ENCODE measurements at places on chromosomes 1 and 21.

- peak; percentile 74 for DNase-seq
Observed at GRCh38 chr1:29249170-29249691, 12.9 kb downstream of the PTPRU start.

GRCh38 chr1:212292250-212293105 is 7.3 kb downstream of the PPP2R5A start:
- no peak for DNase-seq

GRCh38 chr1:208500375-208500774 is 256.2 kb upstream of the PLXNA2 start:
- DNase-seq: no peak

GRCh38 chr1:225097175-225097574 is 167.7 kb downstream of the DNAH14 start:
- no peak for DNase-seq

- no peak for DNase-seq
Observed at GRCh38 chr1:24717887-24718650, 27.2 kb upstream of the CLIC4 start.

DNA sequence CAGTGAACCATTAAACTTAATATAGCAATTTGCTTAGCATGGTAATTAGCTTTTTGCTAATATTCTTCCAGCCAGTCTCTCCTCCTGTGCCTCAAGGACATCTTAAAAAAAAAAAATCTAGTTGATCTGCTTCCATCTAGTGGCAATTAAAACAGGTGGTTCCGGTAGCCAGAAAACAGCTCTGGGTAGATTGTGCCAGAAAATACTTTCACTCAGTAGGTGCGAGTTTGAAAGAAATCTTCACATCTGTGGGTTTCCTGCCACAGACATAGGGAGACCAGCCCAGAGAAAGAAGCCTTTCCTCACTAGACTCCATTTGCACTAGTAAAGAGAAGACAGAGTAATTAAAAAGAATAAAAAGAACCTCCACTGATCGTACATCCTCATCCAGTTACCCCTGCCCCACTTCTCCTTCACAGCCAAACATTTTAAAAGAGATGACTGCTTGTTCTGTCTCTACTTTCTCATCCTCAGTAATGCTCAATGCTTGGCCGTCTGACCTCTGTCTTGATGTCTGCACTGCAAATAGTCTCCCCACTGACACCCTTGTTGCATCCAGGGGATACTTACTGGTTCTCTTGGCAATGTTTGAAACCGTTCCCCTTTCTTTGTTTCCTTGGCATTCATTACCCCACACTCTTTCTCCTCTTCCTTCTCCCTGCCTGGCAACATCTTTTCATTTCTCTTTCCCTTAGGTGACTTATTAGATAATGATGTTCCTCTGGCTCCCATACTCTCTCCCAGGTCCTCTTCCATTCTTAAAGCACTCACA is 16.9 kb downstream of the SELL start:
- no peak for DNase-seq

- no peak for DNase-seq
Observed at GRCh38 chr1:199272628-199273086, 633.8 kb downstream of the PTPRC start.

GRCh38 chr21:45986316-45987051 is 4.9 kb downstream of the COL6A1 start:
- no peak for DNase-seq

DNA sequence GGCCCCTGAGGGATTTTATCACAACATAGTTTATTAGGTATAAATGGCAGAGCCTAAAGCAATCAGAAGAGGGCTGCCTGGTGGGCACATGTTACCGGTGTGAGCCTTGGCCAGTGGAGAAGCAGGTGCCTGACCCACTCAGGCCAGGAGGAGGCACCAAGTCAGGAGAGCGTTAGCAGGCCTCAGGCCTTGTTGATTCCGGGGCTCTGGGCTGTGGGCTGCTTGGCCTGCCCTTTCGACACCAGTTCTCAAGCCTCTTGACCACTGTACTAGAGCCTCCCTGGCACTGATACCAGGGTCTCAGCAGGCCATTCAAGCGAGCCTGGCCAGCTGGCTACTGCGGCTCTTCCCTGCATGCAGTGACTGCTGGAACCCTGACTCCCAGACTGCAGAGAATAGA is 20.8 kb downstream of the CLDN14 start:
- no peak for DNase-seq

- no peak for DNase-seq
Observed at GRCh38 chr1:246947255-246947654, 15.5 kb upstream of the AHCTF1 start.

DNA sequence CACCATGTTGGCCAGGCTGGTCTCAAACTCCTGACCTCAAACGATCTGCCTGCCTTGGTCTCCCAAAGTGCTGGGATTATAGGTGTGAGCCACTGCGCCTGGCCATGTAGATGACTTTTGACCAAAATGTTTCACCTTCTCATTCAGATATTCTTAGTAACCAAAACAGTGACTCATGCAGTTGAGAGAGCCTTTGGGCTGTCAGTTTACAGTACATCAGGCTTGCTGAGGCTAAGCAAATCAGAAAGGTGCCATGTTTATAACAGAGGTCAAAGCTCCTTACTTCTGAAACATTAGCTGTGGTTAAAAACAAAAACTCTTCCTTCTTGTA is 21.0 kb downstream of the CNIH4 start:
- no peak for DNase-seq

- peak; percentile 55 for DNase-seq
Observed at GRCh38 chr1:2547210-2548067, 8.7 kb upstream of the TNFRSF14 start.

- DNase-seq: no peak
Observed at GRCh38 chr1:156319664-156320063, 18.4 kb downstream of the CCT3 start.

GRCh38 chr1:231286603-231287002 is 45.6 kb downstream of the GNPAT start:
- DNase-seq: no peak

DNA sequence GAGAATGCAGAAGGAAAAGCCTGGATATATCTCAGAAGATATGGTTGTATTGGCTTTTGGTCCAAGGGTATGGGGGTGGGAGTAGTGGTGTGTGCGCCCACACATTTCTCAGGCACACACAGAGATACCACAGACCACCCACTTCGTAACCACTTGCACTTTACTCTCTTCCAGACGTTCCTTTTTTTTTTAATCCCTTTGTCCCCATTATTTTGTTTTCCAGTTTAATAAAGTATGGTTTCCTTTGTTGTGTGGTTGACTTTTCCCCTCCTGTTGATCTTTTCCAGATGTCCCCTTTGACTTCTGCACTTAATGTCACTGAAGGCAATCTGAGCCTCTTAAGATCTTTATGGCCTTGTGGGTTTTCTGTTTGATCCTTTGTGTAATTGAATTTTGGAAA is 10.5 kb upstream of the TARS2 start:
- DNase-seq: no peak

DNA sequence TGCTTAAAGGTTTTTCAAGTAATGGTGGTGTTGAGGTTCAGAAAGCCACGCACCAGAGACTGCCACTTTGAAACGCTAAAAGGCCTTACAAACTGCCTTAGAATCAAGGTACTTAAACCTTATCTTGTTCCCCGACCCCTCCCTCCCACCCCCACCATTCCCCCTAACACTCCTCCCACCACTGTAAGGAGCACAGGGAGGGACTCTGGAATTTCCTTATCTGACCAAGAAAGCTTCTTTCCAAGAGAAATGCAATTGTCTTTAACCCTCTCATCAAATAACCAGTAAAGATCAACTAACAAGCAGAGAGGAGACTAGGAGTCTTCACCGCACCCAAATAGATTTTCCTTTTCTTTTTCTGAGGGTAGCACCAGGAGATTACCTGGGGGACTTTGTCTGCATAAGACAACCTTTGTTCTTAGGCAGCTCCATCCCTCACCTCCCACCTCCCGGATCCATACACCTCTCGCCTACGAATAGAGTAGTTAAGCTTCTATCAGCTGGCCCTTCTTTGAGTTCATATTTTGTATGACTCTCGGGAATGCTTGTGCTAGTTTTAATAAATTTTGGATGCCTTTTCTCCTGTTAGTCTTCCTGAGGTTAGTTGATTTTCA is 137.7 kb upstream of the ADGRL2 start:
- no peak for DNase-seq

DNA sequence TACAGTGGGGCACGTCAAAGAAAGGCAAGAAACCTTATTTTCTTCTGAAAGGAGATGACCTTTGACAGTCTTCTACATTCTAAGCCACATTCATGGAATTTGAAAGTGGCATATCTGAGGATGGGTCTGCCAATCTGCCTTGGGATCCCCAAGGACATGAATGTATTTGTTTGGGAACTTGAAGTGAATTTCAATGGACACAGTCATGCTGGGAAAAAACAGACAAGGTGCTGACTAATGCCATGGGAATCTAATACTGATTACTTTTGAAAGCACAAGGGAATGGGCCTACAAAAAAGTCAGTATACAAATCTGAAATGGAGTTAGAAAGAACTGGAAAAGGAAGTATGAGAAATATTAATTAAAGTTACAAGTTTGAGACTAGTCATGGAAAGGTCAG is 128.8 kb downstream of the KCNJ6 start:
- DNase-seq: no peak

DNA sequence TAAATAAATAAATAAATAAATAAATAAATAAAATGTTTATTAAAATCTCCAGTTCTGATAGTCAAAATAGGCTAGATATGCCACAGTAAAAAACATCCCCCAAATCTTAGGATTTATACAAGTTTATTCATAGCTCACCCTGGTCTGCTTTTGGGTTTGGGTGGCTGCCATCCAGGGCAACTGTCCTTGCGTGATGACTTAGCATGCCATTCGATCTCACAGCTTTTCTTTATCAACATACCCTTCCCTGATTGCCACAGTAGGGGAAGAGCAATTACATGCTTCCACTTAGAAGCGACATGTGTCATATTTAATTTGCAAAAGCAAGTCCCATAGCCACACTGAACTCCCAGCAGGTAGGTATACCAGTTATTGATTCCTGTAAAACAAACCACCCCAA is 52.7 kb downstream of the TEX35 start:
- DNase-seq: no peak

DNA sequence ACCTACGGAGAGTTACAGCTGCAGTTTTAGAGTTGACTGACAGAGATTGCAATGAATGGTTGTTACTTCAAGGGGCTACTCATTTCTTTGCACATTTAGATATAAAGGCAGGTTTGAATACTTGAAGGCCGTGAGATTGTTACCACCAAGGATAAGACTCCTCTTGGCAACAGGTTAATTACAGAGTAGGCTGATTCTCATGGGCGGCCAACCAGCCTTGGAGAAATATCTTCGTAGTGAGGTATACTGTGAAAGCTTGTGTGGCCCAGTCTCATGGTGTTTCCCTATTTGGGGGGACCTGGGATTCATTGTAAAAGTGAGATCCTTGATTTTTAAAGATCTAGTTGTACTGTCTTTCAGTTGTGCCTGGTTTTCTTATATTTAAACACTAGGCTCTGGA is 103.2 kb upstream of the OLFM3 start:
- no peak for DNase-seq

DNA sequence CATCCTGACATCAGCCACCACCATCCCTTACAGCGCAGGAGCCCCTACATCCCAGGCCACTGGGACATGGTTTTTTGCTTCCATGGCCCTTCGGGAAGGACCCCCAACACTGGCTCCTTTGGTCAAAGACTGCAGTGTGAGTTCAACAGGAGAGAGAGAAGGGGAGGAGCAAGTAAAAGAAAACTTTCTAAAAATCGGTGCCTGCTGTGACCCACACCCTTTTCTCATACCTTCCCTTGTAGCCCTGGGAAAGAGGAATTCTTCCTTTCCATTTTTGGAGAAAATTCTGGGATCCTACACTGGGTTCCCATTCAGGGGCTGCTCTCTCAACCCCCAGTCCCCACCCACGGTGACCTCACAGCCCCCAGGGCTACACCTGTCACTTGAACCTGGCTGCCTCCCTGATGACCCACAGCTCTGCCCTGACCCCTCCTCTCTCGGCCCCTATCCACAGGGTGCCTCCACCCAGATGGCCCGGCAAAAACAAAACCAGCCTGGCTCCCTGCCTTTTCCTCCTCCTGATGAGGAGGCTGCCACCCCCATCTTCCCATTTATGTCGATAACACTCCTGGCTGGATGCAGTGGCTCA is 7.6 kb downstream of the PADI4 start:
- no peak for DNase-seq

GRCh38 chr1:222028116-222028515 is 286.2 kb upstream of the DUSP10 start:
- DNase-seq: no peak

DNA sequence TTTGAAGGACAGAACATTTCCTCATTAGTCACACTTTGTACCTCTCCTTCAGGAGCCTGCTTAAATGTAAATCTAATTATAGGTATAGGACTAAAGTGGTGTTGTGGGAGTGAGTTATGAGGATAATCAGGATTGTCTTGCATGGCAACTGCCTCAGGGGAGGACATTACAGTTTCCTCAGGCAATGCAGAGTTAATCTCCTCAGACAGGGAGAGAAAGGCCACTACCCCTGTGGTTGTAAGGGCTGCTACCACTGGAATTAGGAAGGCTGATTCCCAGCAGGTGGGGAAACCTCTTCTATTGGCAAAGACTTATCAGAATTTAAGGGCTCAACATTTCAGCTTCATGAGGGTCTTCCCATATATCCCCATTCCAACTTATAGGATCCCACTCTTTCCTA is 286.8 kb upstream of the PBX1 start:
- DNase-seq: no peak

DNA sequence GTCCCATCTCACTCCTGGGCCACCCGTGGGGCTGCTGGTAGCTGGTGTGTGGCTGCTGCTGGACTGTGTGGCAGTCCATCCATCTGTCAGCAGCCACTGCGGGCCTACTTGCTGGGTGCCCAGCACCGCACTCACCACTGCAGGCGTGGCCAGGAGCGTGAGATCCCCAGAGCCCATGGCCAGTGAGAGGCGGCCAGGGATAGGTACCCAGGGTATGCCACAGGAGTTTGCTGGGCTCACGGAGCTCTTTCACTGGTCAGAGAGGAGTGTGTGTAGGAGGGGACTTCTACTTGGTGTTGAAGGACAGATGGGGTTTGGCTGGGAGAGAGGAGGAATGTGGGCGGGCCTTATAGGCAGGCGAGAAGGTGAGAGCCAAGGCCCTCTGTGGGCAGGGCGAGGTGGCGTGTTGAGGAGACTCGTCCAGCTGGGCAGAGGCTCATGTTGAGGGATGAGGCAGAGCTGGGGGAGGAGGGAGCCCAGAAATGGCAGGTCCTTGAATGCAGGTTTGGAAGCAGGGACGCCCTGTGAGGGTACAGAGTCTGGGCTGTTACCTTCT is 15.0 kb downstream of the QSOX1 start:
- no peak for DNase-seq

GRCh38 chr1:171802207-171802606 is 20.7 kb downstream of the METTL13 start:
- DNase-seq: no peak

- DNase-seq: no peak
Observed at GRCh38 chr1:158800526-158800925, 19.5 kb upstream of the OR6N2 start.
